ENCODE measurements at places on chromosomes 11 and 22.

- no peak for DNase-seq
These were observed 560.1 kb upstream of the FAT3 start for GRCh38 chr11:91664521-91664920.

- DNase-seq: peak; percentile 78
These were observed 714 bp downstream of the SDF2L1 start for GRCh38 chr22:21642584-21643448.

- no peak for DNase-seq
These were observed 40.4 kb downstream of the BCR start for GRCh38 chr22:23220485-23221350.

DNA sequence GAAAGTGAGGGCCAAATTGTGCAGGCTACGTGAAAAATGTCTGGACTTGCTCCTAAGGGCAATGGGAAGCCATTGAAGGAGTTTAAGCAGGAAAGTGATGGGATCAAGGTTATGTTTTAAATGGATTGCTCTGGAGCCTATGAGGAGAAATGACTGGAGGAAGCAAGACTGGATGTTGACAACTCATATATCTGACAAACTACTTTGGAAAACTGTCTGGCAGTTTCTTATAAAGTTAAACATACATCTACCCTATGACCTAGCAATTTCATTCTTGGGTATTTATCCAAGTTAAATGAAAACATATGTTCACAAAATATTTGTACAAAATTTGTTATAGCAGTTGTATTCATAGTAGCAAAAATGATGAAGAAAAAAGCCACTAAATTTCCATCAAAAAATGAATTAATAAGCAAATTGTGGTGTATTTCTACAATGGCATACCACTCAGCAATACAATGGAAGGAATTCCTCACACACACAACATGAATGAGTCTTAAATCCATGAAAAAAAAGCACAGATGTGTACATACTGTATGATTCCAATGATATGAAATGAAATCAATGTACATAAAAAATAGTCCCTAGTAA is 24.1 kb downstream of the FZD4 start:
- DNase-seq: no peak

- DNase-seq: no peak
These were observed 762 bp downstream of the MTMR3 start for GRCh38 chr22:29883775-29884097.

DNA sequence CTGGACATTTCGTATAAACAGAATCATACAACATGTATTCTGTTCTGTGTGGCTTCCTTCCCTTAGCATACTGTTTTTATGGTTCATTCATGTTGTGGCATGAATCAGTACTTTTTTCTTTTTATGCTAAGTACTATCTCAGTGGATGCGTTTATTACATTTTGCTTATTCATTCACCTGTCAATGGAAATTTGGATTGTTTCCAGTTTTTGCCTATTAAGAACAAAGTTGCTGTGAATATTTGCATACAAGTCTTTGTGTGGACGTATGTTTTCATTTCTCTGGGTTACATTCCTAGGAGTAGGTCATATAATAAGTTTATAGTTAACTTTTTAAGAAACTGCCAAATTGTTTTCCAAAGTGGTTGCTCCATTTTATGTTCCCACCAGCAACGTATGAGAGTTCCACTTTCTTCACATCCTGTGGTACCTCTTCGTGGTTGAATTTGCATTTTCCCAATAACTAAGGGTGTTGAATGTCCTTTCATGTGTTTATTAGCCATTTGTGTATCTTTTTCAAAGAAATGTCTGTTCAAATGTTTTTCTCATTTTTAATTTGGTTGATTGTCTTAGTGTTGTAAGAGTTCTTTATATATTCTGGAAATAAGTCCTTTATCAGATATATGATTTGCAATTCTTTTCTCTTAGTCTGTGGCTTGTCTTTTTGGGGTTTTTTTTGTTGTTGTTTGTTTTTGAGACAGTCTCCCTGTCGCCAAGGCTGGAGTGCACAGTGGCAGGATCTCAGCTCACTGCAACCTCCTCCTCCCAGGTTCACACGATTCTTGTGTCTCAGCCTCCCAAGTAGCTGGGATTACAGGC is 46.0 kb upstream of the MICAL2 start:
- DNase-seq: no peak

- DNase-seq: no peak
These were observed 9.9 kb downstream of the NAP1L4 start for GRCh38 chr11:2982214-2982613.

DNA sequence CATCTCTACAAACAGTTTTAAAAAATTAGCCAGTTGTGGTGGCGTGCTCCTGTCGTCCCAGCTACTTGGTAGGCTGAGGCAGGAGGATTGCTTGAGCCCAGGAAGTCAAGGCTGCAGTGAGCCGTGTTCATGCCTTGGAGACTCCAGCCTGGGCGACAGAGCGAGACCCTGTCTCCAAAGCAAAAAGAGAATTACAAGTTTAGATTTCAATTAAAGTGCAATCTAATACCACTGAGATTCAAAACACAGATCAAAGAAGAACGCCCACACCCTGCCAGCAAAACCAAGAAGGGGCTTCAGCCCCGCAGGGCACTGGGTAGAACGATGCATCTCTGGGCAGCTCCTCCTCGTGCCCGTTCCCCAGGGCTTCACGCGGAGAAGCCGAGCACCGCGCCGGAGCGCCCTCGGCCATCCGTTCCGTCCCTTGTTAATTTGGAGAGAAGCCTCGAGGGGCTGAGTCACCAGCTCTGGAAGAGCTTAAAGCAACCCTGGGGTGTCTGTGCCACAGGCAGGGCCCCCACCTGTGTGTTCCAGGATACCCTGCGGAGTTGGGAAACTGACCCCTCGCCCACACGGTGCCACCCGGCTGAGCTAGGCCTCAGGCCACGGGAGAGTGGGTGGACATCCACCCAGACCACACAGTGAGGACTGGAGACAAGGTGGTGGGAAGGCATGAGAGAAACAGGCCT is 47.0 kb downstream of the AP2A2 start:
- no peak for DNase-seq

Measured in ecto neural progenitor cell (in vitro differentiated cells).